Dorsolateral prefrontal cortex (tissue), 122 donors: ENCODE measurements at places on chromosomes 2 and 18.

- DNase-seq = no peak
Measured at GRCh38 chr2:224820283-224820991, 104.3 kb upstream of the CCDC195 start.

GRCh38 chr2:121205321-121205942 is 79.6 kb downstream of the TFCP2L1 start:
- peak; percentile 41 for DNase-seq

DNA sequence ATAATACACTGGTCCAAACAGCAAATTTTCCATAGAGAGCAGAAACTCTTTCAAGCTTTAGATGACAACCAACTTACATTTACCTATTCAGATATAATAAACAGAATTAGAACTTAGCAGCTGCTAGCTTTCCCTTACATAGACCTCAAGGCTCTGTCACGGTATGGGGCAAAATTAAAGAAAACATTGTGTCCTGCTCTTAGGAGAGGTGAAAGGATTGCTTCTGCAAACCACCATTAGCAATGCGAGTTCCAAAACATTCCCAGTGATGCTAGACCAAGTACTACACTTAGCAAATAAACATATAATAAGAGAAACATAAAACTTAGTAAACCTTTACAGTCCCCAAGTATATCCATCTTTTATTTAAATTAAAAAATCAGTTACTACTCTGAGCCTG is 183.3 kb downstream of the CAMKMT start:
- DNase-seq = no peak

GRCh38 chr2:155574941-155575340 is 757.6 kb downstream of the NR4A2 start:
- no peak for DNase-seq

DNA sequence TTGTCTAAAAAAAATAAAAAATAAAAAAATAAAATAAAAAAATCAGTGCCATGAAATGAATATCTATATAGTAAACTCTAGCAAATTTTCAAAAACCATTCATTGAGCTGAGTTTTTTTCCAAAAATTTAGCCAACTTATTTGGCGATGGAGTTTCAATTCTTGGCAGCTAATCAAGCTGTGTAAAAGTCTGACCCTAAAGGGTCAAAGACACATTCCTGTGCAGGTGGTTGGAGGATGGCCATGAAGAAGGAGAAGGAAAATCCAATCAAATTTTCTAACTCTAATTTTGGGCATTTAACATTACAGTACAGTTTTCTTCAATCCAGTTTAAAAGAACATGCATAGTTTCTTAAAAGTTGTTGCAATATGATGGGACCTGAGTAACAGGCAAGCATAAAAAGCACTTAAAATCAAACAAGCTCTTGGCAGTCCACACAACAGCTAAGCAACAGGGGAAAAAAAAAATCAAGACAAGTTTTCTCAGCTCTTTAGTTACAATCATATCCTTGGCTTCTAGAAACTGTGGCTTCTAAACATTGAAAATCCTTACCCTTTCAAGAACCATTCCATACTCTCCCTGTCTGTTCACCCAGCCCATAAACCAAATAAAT is 54.5 kb downstream of the ACVR1 start:
- no peak for DNase-seq
